Esophagus muscularis mucosa (tissue), 4 donors: ENCODE measurements at places on chromosomes 7 and 10. TPM values are rescaled to one million over a fixed set of nuclear protein-coding genes. Genes with fewer than 3 reads are reported as not detected.

The CCAR1 gene
- 28.5 TPM for total RNA-seq

The TEX47 gene
- total RNA-seq = not detected

The C1QL3 gene
- not detected for total RNA-seq

The VWA2 gene
- total RNA-seq = 0.17 TPM

The DENND2A gene
- total RNA-seq = 51.2 TPM

The SPDYE8 gene
- total RNA-seq = not detected

The OR2A5 gene
- total RNA-seq = not detected

The BAMBI gene
- total RNA-seq = 8.1 TPM

The ZNF248 gene
- total RNA-seq = 15.2 TPM

The WEE2 gene
- total RNA-seq = not detected

The CPA5 gene
- total RNA-seq = not detected

The C10orf67 gene
- not detected for total RNA-seq

The CUZD1 gene
- 0.42 TPM for total RNA-seq
